ENCODE measurements at places on chromosomes 7 and 10.

- DNase-seq: no peak
Measured at GRCh38 chr10:6202098-6202683, 541 bp upstream of the PFKFB3 start.

DNA sequence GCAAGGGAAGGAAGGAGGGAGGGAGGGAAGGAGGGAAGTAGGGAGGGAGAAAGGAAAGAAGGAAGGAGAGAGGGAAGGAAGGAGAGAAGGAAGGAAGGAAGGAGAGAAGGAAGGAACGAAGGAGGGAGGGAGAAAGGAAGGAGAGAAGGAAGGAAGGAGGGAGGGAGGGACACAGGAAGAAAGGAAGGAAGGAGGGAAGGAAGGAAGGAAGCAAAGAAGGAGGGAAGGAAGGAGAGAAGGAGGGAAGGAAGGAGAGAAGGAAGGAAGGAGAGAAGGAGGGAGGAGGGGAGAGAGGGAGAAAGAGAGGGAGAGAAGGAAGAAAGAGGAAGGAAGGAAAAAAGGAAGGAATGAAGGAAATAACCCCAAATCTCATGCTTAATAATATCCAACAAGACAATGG is 630.6 kb downstream of the GRID1 start:
- no peak for DNase-seq

- DNase-seq: no peak
Measured at GRCh38 chr10:72542396-72542815, 83.5 kb downstream of the MICU1 start.

GRCh38 chr7:142248-142941 is 50.0 kb upstream of the FAM20C start:
- no peak for DNase-seq

DNA sequence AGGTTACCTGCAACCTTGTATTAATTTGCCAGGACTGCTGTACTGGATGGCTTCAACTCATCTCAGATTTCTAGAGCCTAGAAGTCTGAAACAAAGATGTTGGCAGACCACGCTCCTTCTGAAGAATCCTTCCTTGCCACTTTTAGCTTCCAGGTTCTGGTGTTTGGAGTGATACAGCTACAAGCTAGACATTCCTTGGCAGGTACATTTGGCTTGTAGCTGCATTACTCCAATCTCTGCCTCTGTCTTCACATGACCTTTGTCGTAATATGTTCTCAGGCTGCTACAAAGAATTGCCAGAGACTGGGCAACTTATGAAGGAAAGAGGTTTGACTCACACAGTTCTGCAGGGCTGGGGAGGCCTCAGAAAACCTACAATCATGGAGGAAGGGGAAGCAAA is 146.3 kb downstream of the GALNT17 start:
- no peak for DNase-seq

DNA sequence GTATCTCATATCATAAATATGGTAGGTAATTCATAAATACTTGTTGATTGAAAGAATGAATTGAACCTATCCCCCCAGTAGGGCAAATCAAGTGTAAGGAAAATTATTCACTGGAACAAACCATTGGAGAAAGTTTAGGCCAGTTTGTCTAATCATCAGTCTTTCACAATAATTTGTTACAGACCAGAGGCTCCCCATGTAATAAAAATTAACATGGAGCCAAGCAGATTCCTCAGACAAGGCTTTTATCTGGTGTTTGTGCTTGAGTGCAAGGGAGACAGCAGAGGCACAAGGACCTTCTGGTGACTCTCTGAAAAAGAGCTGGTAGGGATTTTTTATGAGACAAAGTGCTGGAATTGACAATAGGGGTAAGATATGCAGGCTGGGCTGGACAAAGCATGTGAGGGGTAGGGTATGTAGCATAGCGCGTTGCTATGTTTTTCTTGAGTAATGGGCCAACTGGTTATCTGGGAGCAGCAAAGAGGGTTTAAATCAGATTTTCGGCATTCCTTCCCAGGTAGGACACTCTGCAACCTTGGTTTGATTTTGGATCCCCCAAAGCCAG is 7.8 kb upstream of the PANK1 start:
- no peak for DNase-seq

- no peak for DNase-seq
Measured at GRCh38 chr7:158537516-158537882, 50.1 kb downstream of the PTPRN2 start.

Measured in GM12891 (cell line).